Body of pancreas (tissue), 4 donors: ENCODE measurements at places on chromosomes 5 and 9. TPM values are rescaled to one million over a fixed set of nuclear protein-coding genes. Genes with fewer than 3 reads are reported as not detected.

The FIBCD1 gene
- total RNA-seq, result not detected

The PHF24 gene
- total RNA-seq, result 0.26 TPM

The SPINK6 gene
- total RNA-seq, result not detected

The C9orf153 gene
- total RNA-seq, result 7.6 TPM

The SARDH gene
- 61.0 TPM for total RNA-seq

The SLC6A19 gene
- total RNA-seq, result 0.66 TPM

- H3K27me3 ChIP-seq, result no peaks in the 10 kb centered on the region
- no peak overlapping the region for H3K27ac ChIP-seq
- no peak overlapping the region for H3K4me3 ChIP-seq
- no peaks in the 10 kb centered on the region for H3K4me1 ChIP-seq
- no peak for DNase-seq
- H3K36me3 ChIP-seq, result no peaks in the 10 kb centered on the region
Observed at GRCh38 chr5:60550311-60550710, 149.7 kb downstream of the DEPDC1B start.

- no peaks in the 10 kb centered on the region for H3K27me3 ChIP-seq
- no peaks in the 10 kb centered on the region for H3K36me3 ChIP-seq
- peak; percentile 52 for DNase-seq
- no peaks in the 10 kb centered on the region for H3K4me1 ChIP-seq
- no peak overlapping the region for H3K4me3 ChIP-seq
- no peak overlapping the region for H3K27ac ChIP-seq
Observed at GRCh38 chr5:111997711-111998110, 240.7 kb upstream of the NREP start.

DNA sequence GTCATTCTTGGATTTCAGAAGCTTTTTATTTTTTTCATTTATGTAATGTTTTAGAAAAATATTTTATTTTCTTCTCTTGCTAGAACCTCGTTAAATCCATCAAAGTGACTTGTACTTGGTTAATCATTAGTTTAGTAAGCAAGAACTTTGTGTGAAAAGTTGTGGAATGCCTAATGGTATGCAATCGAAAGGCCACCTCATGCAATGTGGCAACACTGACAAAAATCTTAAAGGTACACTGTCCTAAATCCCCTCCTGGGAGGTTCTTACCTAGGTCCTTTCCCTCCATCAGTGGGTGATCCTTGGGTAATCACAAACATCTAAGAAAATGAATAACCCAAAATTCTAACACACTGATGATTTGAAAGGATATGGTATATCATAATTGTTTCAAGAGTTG lies 304.2 kb downstream of the DNAH5 start:
- no peak overlapping the region for H3K4me3 ChIP-seq
- peak overlapping the region; percentile 30 for H3K27ac ChIP-seq
- DNase-seq, result peak; percentile 17
- H3K27me3 ChIP-seq, result no peaks in the 10 kb centered on the region
- H3K36me3 ChIP-seq, result no peaks in the 10 kb centered on the region
